Glomerular endothelial cell (primary cell): ENCODE measurements at places on chromosomes 5 and 9. TPM values are rescaled to one million over a fixed set of nuclear protein-coding genes. Genes with fewer than 3 reads are reported as not detected.

Gene CCNO
- total RNA-seq, result 0.10 and 0.70 TPM in 2 replicates

Gene GRIA1
- total RNA-seq, result not detected in 2 replicates

Gene TAF11L3
- not detected in 2 replicates for total RNA-seq

Gene PIP5KL1
- total RNA-seq, result 3.0 and 3.9 TPM in 2 replicates

- no peak for DNase-seq
Measured at GRCh38 chr5:78291687-78292086, 2.8 kb downstream of the AP3B1 start.

- peak; percentile 65 for DNase-seq
Measured at GRCh38 chr5:95216136-95216955, 68.5 kb downstream of the MCTP1 start.

DNA sequence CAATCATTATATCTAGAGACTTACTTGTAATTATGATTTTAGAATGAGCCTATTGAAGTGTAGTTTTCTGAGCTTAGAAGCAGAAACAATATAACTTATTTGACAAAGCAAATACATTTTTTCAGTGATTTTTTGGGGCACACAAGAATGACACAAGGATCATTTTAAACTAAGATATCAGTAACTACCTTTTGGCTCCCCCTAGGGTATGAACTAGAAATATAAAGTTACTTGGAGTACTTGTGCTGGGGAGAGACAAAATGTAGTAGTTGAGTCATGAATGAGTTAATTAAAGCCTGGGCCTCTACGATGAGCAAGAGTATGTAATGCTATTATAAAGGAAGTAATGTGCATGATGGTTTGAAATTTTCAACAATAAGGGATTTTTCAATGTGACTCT is 1244.1 kb upstream of the ACO1 start:
- no peak for DNase-seq

- no peak for DNase-seq
Measured at GRCh38 chr9:134317400-134317789, 8.9 kb upstream of the RXRA start.

GRCh38 chr5:177035976-177036375 is 13.5 kb downstream of the ZNF346 start:
- DNase-seq, result no peak

DNA sequence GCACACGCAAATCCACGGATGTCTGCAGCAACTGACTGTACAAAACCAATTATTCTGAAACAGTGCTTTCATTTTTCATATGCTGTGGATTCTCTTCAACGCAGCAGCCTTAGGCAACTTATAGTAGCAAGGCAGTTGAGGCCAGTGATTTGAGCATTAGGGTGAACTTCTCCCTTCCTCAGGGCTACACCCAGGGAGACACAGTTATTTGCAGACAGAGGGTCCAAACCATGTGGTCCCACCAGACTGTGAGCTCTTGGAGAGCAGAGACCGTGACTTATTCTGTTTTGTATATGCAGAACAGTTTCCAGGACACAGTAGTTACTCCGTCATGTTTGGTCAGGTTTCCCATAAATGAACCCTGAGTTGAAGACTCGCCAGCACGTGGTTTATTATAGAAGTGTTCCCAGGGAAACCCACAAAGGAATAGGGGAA is 19.0 kb upstream of the WHRN start:
- DNase-seq, result no peak
